ENCODE measurements at places on chromosomes 11 and 22.

GRCh38 chr11:130151196-130151595 is 8.4 kb upstream of the ST14 start:
- no peak for DNase-seq

- DNase-seq, result peak; percentile 23
Measured at GRCh38 chr11:119335091-119335654, 846 bp downstream of the RNF26 start.

DNA sequence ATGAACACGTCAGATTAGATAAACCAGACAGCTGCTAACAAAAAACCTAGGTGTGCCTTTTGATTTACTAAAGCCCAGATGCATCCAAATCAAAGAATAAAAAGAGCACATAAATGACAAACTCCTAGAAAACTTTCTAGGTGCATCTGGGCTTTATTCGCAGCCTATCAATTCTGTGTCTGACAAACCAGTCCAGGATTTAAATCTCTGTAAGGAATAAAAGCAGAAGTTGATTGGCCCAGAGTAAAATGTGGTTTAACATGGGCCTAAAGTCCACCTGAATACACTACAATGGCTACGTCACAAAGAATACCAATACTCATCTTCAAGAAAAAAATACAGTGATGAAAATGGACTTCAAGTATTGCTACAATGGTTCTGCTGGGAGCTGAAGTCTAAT is 66.8 kb downstream of the SOX6 start:
- DNase-seq, result no peak

- DNase-seq, result no peak
Measured at GRCh38 chr11:2265854-2266585, 4.4 kb downstream of the ASCL2 start.

GRCh38 chr11:8756201-8756600 is 73.6 kb downstream of the RPL27A start:
- no peak for DNase-seq

DNA sequence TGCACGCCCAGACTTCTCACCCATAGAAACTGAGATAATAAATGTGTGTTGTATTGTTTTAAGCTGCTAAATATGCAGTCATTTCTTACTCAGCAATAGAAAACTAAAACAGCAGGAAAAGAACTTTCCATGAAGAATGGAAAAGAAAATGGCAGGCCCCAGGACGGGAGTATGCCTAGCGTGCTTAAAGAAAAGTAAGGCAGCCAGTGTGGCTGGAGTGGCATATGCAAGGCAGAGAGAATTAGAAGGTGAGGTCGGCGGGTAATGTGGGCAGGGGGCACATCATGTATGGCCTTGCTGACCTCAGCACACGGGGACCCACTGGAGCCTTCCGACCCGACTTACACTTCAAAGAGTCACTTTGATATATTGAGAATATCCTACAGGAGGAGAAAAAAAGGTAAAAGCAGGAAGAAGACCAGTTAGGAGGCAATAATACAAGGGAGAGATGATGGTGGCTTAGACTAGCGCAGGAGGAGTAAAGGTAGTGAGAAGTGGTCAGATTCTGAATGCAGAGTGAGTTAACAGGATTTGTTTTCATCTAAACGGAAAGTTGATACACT is 20.5 kb downstream of the TBRG1 start:
- no peak for DNase-seq

GRCh38 chr11:123351375-123351774 is 78.7 kb upstream of the GRAMD1B start:
- no peak for DNase-seq

DNA sequence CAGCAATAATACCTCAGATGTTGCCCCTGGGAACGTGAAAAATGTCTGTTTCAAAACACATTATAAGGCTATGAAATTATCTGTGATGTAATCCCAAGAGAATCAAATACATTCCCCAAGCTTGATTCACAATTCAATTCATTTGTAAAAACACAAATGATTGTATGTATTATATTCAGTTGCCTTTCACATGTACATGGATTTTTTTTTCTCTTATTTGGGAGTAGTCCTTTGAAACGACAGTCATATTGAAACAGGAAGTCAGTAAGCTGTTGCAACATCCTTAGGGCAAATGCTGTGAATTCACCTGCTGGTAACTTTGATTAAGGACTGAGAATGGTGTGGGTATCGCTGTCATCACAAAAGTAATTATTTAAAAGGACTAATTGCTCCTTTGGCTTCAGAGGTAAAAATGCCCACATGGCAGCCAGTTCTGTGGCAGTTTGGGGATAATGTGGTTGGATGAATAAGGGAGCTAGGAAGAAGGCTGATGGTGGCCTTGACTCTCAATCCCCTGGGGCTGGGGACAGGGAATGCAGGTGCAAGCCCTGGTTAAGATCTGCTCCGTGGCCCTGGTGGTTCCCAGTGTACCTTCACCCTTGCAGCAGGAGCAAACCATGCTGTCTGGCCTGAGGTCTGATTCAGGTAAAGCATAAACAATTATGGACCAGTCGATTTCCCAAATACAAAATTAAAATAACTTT is 13.2 kb downstream of the EHF start:
- peak; percentile 53 for DNase-seq

DNA sequence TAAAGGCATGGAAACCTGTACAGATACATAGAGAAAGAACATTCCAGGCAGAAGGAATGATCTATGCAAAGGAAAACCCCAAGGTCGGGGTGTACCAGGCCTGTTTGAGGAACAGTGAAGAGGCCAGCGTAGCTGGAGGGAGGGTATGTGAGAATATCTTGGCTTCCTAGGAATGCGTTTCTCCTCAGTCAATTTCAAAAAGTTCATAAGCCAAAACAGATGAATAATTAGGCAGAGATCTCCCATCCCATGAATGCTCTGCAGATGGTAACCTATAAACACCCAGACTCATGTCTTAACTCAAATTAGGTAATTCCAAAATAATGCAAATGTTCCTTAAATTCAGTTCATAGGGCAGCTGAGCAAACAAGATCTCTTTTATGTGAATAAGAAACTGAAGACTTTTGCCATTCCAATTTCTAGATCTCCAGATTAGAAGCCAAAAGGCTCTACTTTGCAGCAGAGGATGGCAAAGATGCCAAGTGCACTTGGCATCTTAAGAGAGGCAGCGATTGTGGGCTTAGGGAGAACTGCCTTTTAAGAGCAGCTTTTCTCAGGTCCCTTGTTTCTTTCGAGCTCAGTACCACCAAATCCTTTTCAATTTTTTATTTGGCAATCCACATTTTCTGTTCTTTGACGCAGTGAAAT is 13.2 kb downstream of the FAM118B start:
- no peak for DNase-seq

DNA sequence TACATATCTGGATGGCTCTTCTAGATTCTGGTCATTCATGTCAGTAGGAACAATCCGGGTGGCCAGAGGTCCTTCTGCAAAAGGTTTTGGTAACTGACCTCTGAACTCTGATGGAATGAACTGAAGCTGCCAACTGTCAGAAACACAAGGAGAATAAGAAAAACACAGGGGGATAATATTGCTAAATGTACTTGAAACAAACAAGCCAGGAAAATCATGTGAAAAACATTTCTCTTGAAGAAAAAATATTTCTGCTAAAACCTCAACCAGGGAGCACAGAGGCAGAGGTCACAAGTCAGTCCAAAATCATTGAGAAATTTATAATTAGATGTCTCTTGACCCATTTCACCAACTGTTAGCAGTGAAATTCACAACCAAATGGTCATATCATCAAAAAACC is 35.2 kb downstream of the ALG9 start:
- no peak for DNase-seq

GRCh38 chr11:125902277-125902926 is 604 bp downstream of the PUS3 start:
- DNase-seq, result no peak

GRCh38 chr11:71117311-71117710 is 135.1 kb downstream of the SHANK2 start:
- peak; percentile 1 for DNase-seq

GRCh38 chr11:78424334-78425270 is 7.0 kb upstream of the GAB2 start:
- DNase-seq, result no peak

- no peak for DNase-seq
Measured at GRCh38 chr11:67278135-67278938, 10.8 kb upstream of the ANKRD13D start.

DNA sequence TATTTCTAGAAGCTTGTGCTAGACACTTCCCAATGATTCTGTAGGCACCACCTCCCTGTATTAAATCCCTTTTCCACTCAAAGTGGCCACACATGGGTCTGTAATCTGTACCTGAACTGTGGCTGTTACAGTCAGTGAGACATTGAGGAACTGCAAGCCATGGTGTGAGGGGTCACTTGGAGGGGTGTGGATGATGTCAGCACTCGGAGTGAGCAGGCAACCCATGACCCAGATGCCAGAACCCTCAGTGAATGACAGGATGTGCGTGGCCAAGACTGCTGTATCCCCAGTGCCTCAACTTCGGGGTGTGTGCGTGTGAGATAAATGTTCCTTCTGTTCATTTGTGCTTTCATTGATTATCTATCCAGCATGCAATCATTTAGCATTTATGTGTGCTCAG is 14.7 kb upstream of the SHANK3 start:
- DNase-seq, result no peak

- DNase-seq, result no peak
Measured at GRCh38 chr11:119756169-119756865, 27.3 kb upstream of the NECTIN1 start.

- no peak for DNase-seq
Measured at GRCh38 chr22:27805841-27806240, 4.3 kb upstream of the MN1 start.

DNA sequence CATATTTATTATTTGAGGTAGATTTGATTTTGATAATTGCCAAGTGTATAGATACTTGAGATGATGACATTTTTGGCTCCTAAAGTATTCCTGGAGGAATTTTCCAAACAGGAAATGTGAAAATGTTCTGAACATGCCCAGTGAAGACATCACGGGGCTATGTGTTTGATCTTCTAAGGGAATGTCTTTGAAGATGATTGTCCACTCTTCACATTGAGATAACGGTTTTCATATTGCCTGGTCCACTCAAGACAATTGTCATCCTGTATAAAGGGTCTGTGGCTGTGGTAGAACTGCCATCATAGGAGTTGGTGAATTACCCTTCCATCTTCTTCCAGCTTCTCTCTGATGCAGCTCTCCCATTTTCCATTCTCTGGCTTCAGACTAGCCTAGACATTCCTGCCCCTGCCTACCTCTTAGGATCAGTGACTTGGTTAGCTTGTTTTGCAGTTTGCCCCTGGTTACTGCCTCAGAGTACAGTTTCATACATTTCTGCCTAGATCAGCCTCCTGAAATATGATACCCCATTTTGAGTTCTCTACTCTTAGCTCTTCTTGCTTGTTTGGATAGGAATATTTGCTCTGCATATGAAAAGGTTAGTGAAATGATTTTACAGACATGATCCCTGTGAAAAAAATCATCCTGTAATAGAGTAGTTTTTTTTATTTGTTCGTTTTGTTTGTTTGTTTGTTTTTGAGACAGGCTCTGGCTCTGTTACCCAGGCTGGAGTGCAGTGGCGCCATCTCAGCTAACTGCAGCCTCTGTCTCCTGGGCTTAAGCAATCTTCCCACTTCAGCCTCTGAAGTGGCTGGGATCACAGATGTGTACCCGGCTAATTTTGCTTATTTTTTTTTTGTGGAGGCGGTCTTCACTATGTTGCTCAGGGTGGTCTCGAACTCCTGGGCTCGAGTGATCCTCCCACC is 111.4 kb upstream of the SORL1-AS1 start:
- DNase-seq, result no peak

- no peak for DNase-seq
Measured at GRCh38 chr22:24407884-24408283, 19.5 kb upstream of the ADORA2A start.

DNA sequence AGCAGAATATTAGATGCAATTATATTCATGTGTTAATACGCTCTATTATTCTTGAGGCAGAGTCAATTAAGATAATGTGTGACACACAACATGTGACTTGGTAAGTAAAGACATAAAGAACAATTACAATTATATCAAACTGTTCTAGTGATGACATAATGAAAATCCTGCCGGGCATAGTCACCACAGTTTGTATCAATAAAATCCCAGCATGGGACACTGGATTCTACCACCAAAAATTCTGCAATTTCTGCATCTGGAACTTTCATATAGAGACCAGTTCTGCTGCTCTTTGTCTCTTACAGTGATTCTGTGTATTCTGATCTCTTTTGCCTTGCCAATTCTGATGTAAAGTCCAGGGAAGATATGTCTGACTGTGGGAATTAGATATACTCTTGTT is 495.6 kb upstream of the LRRC4C start:
- no peak for DNase-seq

DNA sequence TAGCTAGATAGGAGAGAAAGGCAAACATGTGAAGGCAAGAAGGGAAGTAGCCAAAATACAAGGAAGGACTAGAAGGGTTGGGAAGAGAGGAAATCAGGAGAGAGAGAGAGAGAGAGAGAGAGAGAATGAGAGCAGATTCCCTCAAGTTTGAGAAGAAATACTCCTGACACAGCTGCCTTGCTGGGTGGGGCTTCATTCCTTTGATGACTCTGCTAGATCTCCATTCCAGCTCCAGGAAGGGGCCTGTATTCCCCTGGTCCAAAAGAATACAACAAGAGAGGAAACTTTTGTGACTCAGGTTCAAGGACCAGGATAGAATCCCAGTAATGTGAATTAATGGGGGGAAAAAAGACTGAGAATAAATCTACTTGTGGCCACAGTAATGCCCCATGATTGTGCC is 62.9 kb upstream of the SPON1 start:
- DNase-seq, result no peak

DNA sequence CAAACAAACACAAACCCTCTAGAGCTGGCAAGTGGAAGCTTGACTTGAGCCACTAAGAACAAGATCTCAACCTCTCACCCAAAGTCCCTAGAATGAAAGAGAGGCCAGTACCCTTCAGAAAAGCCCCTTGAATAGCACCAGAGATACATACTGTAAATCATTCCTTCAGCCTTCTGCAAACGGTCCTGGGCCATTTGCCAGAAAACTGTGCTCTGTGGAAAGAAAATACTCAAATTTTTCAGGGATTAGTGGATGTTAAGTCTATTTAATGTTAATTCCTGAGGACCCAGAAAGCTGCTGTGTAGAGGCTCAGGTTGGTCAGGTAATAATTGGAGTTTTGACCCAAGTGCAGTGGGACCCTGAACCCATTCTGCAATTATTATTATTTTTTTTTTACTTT is 16.9 kb downstream of the SERPINH1 start:
- no peak for DNase-seq

DNA sequence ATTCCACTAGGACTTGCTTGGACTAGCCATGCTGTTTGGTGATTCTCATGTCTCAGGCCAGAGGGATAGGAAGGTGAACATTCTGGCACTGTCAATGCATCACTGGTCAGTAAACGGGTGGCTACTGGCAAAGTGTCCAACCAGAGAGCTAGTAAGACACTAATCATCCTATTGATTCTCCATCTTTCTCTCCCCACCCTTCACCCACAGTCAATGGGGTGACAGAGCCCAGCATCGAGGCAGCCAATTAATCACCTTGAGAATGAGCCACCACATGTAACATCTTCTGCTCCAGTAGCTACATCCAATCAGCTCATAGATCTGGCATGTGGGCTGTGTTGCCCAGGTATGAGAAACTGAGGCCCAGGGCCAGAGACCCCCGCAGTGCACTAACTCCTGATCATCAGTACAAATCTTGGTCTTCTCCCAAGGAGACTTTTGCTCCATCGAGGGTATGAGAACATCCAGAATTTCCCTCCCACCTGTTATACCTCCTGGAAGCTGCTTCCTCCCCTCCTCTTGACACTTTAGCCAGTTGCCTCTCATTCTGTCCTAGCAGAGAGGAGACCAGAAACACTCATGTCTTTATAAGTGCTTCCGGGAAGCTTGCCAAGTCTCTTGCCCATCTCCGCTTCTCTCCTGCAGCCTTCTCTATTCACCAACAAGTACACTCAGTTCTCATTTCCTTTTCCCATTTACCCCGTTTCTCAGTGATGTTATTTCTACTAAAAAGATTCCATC is 17.0 kb downstream of the HTR3A start:
- no peak for DNase-seq

GRCh38 chr22:43722444-43722843 is 89.7 kb downstream of the EFCAB6 start:
- no peak for DNase-seq
